ENCODE measurements at places on chromosomes 16 and 17. TPM values are rescaled to one million over a fixed set of nuclear protein-coding genes. Genes with fewer than 3 reads are reported as not detected.

KRTAP9-2 gene
- not detected for total RNA-seq

SLC5A11 gene
- not detected for total RNA-seq

SLC16A13 gene
- 1.00 TPM for total RNA-seq

CD300LB gene
- not detected for total RNA-seq

LRRC37B gene
- total RNA-seq = 12.3 TPM

CYGB gene
- total RNA-seq = 9.5 TPM

MARVELD3 gene
- not detected for total RNA-seq

GAS2L2 gene
- not detected for total RNA-seq

MYO1D gene
- total RNA-seq = 35.2 TPM

SLFN12L gene
- 0.11 TPM for total RNA-seq

BICDL2 gene
- total RNA-seq = 0.25 TPM

MEOX1 gene
- total RNA-seq = not detected

PRSS22 gene
- total RNA-seq = 0.12 TPM

ABCA10 gene
- total RNA-seq = 0.44 TPM

GLIS2 gene
- 3.6 TPM for total RNA-seq

TRPV3 gene
- total RNA-seq = 1.00 TPM

NLRC3 gene
- total RNA-seq = under 0.01 TPM

Measured in uterine smooth muscle cell (primary cell).